ENCODE measurements at places on chromosomes 2 and 18. TPM values are rescaled to one million over a fixed set of nuclear protein-coding genes. Genes with fewer than 3 reads are reported as not detected.

Gene FEV
- not detected for total RNA-seq

Gene LIMS2
- 32.9 TPM for total RNA-seq

GRCh38 chr2:234556848-234557573 lies 60.1 kb upstream of the ARL4C start:
- H3K4me1 ChIP-seq, result no peaks in the 10 kb centered on the region
- H3K4me3 ChIP-seq, result no peak overlapping the region
- no peaks in the 10 kb centered on the region for H3K27me3 ChIP-seq
- no peak for DNase-seq
- no peak overlapping the region for H3K27ac ChIP-seq

DNA sequence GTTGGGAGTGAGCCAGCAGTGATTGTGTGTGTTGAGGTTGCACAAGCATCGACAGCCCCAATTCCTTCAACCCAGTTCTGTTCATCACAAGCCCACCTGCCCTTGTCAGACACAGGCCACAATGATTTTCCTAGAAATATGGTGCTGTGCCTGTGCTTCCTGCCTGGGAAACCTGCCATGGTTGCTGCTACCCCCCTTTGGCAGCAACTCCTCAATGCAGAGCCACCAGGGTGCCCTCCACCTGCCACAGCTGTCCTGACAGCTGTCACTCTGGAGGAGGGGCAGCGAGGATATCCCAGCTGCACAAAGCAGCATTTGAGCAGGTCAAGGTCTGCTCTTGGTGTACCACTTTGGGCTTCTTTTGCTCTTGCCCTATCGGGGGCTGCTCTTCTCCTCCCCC lies 27.1 kb downstream of the SMIM21 start:
- H3K36me3 ChIP-seq, result no peaks in the 10 kb centered on the region
- H3K27me3 ChIP-seq, result peaks cover 8% of the 10 kb centered on the region
- no peak for DNase-seq
- H3K4me3 ChIP-seq, result no peak overlapping the region
- H3K27ac ChIP-seq, result no peak overlapping the region

DNA sequence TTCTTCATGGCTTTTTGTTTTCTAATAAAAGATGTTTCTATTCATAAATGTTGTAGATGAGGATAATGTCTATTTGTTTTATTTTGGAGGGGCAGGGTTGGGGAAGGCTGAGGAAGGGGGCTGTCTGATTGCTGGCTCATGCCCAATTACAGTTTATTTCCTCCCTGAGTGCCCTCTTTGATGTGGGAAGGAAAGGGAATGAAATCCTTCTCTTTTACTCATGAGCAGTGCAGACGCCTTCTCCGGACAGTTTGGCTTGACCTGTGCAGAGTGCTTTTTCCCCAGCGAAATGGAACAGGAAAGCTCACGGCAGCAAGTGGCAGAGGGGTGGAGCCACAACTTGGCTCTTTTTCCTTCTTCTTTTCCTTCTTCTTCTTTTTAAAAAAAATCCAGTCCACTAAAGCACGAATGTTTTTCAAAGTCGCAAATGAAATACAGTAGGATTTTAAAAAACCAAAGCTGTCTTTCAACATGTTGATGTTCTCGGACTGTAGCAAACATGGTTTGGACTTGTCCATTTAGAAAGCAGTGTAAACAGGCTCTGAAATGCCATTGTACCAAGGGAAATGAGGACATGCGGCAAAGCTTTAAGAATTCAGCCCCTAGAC lies 34.5 kb downstream of the RAB31 start:
- H3K27me3 ChIP-seq, result no peaks in the 10 kb centered on the region
- no peaks in the 10 kb centered on the region for H3K36me3 ChIP-seq
- H3K4me3 ChIP-seq, result no peak overlapping the region
- H3K27ac ChIP-seq, result no peak overlapping the region

Gene ATOH8
- 10.6 TPM for total RNA-seq

Gene HMSD
- 0.14 TPM for total RNA-seq

DNA sequence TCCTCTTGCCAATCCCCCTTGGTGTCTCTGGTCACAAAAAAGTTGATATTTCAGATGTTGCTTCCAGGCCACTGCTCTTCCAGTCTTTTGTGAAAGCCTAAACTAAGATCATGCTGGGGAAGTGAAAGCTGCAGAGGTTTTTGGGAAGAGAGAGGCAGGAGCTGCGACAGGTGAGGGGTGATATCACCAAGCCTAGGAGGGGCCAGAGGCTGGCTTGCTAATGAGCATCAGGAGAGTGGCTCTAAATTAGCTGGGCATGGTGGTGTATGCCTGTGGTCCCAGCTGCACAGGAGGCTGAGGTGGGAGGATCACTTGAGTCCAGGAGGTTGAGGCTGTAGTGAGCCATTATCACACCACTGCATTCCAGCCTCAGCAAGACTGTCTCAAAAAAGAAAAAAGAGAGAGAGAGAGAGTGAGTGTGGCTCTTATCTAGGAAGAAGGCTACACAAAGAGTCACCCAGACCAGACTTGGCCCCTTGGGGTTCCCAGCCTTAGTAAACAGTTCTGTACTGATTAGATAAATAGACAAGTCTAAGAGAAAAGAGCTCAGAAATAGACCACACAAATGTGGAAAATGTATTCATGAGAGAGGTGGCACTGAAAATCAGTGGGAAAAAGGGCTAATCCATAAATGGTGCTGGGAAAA lies 14.6 kb upstream of the CDK5R2 start:
- H3K27me3 ChIP-seq, result peaks cover 7% of the 10 kb centered on the region
- H3K4me3 ChIP-seq, result no peak overlapping the region
- no peaks in the 10 kb centered on the region for H3K36me3 ChIP-seq

DNA sequence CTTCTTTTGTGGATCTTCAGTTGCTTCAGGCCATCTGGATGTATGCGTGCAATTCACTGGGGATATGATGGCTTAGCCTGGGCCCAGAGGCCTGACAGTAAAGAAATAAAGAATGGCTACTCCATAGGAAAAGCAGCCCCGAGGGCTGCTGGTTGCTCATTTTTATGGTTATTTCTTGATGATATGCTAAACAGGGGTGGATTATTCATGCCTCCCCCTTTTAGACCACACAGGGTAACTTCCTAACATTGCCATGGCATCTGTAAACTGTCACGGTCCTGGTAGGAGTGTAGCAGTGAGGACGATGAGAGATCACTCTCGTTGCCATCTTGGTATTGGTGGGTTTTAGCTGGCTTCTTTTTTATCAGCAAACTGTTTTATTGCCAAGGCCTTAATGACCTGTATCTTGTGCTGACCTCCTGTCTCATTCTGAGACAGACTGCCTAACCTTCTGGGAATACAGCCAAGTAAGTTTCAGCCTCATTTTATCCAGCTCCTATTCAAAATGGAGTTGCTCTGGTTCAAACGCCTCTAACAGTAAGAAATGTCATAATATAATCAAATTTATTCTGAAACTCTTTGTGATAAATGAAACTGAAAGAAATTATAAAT lies 60.5 kb downstream of the DSEL start:
- H3K27ac ChIP-seq, result no peak overlapping the region
- no peaks in the 10 kb centered on the region for H3K36me3 ChIP-seq
- no peak overlapping the region for H3K4me3 ChIP-seq
- H3K27me3 ChIP-seq, result no peaks in the 10 kb centered on the region
- H3K4me1 ChIP-seq, result peaks cover 3% of the 10 kb centered on the region

Gene CNDP1
- not detected for total RNA-seq

- H3K27ac ChIP-seq, result no peak overlapping the region
- H3K27me3 ChIP-seq, result no peaks in the 10 kb centered on the region
- no peaks in the 10 kb centered on the region for H3K36me3 ChIP-seq
- no peak for DNase-seq
- H3K4me1 ChIP-seq, result no peaks in the 10 kb centered on the region
Observed at GRCh38 chr18:49708662-49709346, 104.5 kb downstream of the ACAA2 start.

Gene ALKAL2
- 0.95 TPM for total RNA-seq

Gene SLC5A7
- total RNA-seq, result 0.06 TPM

Gene SERPINB4
- total RNA-seq, result not detected

DNA sequence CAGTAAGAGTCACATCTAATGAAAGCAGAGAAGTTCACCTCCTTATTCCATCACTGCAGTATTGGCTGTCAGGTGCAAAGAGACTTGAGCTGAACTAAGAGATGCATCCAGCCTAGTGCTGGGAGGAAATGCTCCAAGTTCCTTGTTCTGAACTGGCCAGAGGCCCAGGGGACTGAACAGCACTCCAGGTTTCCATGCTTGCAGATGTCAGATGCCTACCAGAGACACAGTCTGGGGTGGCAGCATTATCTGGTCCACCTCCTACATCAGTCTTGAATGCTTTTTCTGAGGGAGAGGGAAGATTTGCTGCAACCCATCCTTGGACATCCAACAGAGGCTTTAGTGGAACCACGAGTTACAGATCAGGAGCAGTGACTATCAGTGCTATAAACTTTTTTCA lies 331.3 kb downstream of the CYRIA start:
- no peak for DNase-seq
- H3K27ac ChIP-seq, result no peak overlapping the region
- H3K27me3 ChIP-seq, result no peaks in the 10 kb centered on the region
- H3K4me1 ChIP-seq, result peaks cover 57% of the 10 kb centered on the region
- H3K4me3 ChIP-seq, result no peak overlapping the region
- H3K36me3 ChIP-seq, result no peaks in the 10 kb centered on the region

Gene ASPRV1
- 3.8 TPM for total RNA-seq

Gene TAF1B
- 6.7 TPM for total RNA-seq

Gene ABCG5
- not detected for total RNA-seq

DNA sequence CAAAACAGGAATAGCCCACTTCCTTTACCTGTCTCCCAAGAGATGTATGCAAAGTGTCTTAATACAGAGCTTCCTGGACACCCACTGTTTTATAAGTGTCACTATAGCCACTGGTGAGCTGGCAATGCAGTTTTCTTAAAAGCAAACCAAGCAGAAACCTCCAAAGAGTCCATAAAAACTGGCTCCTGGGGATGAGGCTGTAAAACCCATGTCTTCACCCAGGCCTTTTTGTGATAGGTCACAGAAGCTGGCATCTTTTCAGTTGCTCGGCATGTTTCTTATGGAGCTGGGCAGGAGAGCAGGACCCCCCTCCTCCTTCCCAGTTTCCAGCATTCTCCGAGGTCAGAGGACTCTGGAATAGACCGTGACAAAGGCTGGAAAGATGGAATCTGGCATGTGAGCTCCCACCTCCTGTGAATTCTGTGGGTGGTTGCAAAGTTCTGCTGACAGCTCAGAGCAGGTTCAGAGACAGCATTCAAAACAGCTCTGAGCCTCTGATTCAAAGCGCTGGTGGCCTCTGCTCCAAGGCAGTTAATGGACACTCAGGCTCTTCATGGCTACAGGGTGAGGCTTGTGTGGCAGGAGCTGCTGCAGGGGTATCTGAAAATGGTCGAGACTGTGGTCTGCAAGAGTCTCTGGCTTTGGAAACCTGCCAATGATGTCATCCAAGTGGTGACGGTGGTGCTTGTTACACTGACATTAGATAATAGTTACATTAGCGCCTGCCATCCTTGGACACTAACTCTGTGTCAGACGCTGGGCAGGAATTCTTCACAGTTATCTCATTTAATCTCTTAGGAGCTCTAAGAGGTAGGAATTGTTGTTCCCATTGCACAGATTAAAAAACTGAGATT lies 283.4 kb downstream of the CLIP4 start:
- DNase-seq, result peak; percentile 15
- no peaks in the 10 kb centered on the region for H3K4me1 ChIP-seq
- no peak overlapping the region for H3K27ac ChIP-seq
- no peak overlapping the region for H3K4me3 ChIP-seq

Gene OR6B2
- total RNA-seq, result not detected

DNA sequence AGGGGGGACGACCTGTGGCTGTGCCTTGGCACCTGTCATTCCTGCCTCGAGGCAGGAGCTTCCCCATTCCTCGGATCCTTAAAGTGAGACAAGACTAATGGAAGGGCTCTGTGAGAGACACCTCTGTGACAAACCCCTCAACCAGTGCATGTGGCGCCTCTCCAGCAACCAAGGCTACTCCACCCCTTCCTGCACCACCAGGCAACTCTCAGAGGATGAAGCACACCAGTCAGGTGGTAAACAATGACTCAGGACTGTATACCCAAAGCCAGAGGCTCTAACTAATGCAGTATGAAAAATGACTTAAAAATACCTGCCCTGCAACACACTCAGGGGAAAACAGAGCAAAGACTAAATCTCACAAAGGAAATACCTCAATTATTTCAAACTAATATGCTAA lies 136.9 kb downstream of the UXS1 start:
- H3K27me3 ChIP-seq, result peaks cover 2% of the 10 kb centered on the region
- H3K27ac ChIP-seq, result no peak overlapping the region
- peaks cover 6% of the 10 kb centered on the region for H3K4me1 ChIP-seq
- H3K36me3 ChIP-seq, result no peaks in the 10 kb centered on the region

GRCh38 chr2:226579519-226579918 lies 220.1 kb downstream of the IRS1 start:
- DNase-seq, result no peak
- no peaks in the 10 kb centered on the region for H3K4me1 ChIP-seq
- no peak overlapping the region for H3K4me3 ChIP-seq
- no peaks in the 10 kb centered on the region for H3K36me3 ChIP-seq
- H3K27me3 ChIP-seq, result no peaks in the 10 kb centered on the region

Gene WNT10A
- total RNA-seq, result not detected

DNA sequence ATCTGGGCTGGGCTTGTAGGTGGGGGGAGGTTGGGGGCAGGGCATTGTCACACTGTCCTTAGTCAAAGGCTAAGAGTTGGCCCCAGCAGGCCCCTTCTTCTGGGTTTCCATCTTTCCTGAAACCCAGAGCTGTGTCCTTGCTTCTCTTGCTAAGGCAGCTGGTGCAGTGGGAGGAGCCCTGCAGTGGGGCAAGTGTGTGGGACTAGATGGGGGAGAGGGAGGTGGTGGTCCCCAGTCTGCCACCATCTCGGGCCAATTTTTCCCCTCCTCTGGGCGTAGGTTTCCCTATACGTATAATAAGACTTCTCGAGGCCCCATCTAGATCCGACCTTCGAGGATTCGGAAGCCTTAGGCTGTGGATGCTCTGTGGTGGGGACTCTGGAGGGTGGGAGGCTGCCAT lies 3.5 kb downstream of the KCNF1 start:
- H3K4me1 ChIP-seq, result no peaks in the 10 kb centered on the region
- H3K27ac ChIP-seq, result no peak overlapping the region
- no peaks in the 10 kb centered on the region for H3K36me3 ChIP-seq
- peaks cover 31% of the 10 kb centered on the region for H3K27me3 ChIP-seq
- no peak overlapping the region for H3K4me3 ChIP-seq
- DNase-seq, result no peak

GRCh38 chr18:41872206-41872605 lies 82.8 kb upstream of the PIK3C3 start:
- no peaks in the 10 kb centered on the region for H3K36me3 ChIP-seq
- peaks cover 7% of the 10 kb centered on the region for H3K4me1 ChIP-seq
- no peaks in the 10 kb centered on the region for H3K27me3 ChIP-seq
- DNase-seq, result no peak
- H3K4me3 ChIP-seq, result no peak overlapping the region
- no peak overlapping the region for H3K27ac ChIP-seq

- no peak for DNase-seq
- H3K4me1 ChIP-seq, result peaks cover 5% of the 10 kb centered on the region
- H3K27me3 ChIP-seq, result no peaks in the 10 kb centered on the region
- no peak overlapping the region for H3K4me3 ChIP-seq
- H3K36me3 ChIP-seq, result no peaks in the 10 kb centered on the region
Observed at GRCh38 chr2:35293261-35293660, 1062.3 kb upstream of the CRIM1 start.

- no peaks in the 10 kb centered on the region for H3K27me3 ChIP-seq
- no peaks in the 10 kb centered on the region for H3K4me1 ChIP-seq
- H3K36me3 ChIP-seq, result no peaks in the 10 kb centered on the region
- DNase-seq, result no peak
- no peak overlapping the region for H3K4me3 ChIP-seq
Observed at GRCh38 chr18:78271790-78272189, 707.8 kb upstream of the SALL3 start.

- H3K27me3 ChIP-seq, result no peaks in the 10 kb centered on the region
- H3K4me1 ChIP-seq, result peaks cover 6% of the 10 kb centered on the region
- H3K36me3 ChIP-seq, result no peaks in the 10 kb centered on the region
- DNase-seq, result peak; percentile 42
- H3K27ac ChIP-seq, result peak overlapping the region; percentile 14
Observed at GRCh38 chr18:7946734-7947377, 379.7 kb downstream of the PTPRM start.

Data from cardiac muscle cell (in vitro differentiated cells and primary cell).